Stimulated activated CD8-positive, alpha-beta memory T cell treated with anti-CD3 and anti-CD28 coated beads, Interleukin-4, amount 100 ng/mL, for 1 hour (primary cell): ENCODE measurements at places on chromosomes 7 and 10.

DNA sequence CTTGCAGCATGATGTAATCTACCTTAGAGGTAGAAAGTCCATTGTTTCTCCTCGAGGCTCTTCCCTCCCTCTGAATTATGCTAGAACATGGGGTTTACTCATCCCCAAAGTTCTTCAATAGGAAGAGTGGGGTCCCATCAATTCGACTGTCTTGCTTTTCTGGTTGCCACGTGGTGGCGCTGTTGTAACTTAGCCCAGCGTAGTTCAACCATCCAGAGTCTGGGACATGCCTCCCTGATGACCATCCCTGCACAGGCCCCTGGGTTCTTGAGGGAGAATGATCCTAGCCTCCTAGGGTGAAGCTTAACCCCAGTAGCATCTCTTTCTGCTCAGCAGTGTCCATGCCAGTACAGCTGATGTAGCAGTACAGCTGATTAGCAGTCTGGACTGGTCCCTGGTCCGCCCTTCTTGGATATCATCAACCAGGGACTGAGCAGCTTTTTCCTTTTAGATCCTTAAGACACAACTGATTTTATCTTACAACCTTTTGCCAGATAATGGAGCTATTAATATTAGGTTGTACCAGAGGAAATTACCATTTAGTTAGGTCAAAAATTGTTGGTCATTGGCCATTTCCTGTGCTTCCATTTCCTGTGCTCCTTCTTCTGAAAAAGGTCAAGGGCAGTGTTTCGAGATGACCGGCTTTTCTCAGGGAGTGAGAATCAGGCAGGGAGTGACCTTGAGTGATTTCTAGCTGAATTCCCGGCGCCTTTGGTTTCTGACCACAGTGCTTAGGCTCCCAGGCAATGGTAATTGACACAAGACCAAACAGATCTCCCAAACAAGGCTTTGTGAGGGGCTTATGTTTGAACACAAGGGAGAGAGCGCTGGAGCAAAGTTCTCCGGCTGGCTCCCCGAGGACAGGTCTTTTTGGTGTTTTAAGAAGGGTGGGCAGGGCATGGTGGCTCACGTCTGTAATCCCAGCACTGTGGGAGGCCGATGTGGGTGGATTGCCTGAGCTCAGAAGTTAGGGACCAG, 65.4 kb downstream of the TACC2 start:
- DNase-seq: no peak

- DNase-seq: no peak
Observed at GRCh38 chr10:31000071-31000782, 31.4 kb downstream of the ZNF438 start.

DNA sequence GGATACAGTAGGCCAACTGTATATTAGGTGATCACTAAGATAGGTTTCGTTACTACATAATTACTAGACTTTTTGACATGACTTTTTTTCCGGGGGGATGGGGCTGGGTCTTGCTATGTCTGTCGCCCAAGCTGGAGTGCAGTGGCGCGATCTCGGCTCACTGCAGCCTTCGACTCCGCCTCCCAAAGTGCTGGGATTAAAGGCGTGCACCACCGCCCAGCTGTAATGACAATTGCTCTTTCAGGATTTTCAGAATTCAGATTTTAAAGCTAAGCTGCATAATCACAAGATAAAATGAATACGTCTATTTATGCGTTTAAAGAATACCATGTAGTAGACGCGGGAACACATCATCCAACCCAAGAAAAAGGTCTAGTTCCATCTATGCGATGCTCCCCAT, 982 bp downstream of the IDI1 start:
- no peak for DNase-seq

- no peak for DNase-seq
Observed at GRCh38 chr7:110521357-110521911, 569.5 kb upstream of the LRRN3 start.

DNA sequence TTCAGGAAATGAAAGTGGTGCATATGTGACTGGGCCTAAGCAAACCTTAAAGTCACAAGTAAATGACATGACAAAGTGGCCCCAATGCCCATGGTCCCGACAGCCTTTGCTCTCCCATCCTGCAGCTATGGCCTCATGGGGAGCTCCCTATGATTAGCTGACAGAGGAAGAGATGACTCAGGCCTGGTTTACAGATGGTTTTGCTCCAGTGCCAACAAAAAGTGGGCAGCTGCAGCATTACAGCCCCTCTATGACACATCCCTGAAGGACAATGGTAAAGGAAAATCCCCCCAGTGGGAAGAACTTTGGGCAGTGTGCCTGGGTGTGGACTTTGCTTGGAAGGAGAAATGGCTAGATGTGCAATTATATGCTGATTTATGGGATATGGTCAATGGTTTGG, 105.1 kb upstream of the ADCY1 start:
- DNase-seq: no peak

- no peak for DNase-seq
Observed at GRCh38 chr10:17141504-17142229, 12.1 kb upstream of the CUBN start.

DNA sequence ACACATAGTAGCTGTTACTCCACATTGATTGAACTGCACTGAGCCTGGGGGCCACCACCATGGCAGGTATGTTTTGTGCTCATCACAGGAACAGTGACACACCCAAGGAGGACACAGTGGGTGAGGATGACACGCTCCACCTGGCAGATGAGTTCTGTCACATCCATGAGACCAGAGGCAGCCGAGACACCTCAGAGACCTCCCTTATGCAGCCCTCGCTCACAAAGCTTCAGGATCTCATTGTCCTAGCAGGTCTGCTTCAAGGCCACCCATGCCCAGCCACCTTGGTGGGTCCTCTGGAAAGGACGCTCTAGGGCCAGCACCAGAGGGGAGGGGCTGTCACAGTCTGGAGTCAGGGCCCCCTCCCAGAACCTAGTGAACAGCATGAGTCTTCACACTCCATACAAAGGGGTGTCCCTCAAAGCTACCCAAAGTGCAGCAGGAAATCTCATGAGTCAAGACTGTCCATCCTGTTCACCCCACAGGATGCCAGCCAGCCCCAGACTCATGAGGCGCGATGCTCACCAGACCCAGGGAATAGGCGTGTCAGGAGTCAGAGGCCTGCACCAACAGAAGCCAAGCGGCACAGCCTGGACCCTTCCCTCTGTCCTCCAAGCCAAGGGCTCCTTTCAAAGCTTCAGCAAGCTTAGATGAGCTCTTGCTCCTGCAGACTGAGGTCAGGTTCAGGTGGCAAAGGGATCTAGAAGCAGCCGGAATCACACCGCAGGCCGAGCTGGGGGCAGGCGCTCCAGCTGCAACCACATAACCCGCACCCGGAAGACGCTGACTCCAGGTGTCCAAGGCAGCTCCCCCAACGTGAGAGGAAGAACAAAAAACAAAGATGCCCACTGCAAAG, 9.6 kb downstream of the FAM53B start:
- no peak for DNase-seq

DNA sequence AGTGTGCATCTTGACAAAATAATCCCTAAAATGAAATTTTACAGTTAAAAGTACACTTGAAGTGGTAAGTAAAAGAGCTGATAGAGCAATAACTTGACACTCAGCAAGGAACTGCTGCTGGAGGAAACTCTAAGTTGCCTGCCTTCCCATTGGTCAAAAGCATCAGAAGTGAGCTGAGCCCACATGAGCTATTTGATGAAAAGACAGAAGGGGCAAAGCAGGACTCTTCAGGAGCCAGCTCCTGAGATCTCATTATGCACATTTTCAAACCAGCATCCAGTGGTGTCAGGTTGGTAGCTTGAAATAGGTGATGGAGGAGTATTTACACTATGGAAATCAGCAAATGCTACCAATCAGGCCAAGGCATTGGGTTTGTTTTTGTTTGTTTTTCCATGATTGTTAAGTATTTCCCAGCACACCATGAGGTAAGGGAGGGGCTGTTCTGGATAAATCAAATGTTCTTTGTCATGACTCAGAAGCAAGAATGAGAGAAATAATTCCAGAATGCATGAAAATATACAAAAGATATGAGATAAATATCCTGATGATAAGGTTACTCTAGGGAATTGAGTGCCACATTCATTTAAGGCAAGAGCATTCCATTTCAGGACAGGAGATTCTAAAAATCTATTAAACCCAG, 316.6 kb downstream of the SNX13 start:
- no peak for DNase-seq

GRCh38 chr10:30233186-30233959, 115.7 kb downstream of the MTPAP start:
- DNase-seq: no peak

GRCh38 chr10:116848032-116848943, 1.0 kb upstream of the ENO4 start:
- DNase-seq: no peak

DNA sequence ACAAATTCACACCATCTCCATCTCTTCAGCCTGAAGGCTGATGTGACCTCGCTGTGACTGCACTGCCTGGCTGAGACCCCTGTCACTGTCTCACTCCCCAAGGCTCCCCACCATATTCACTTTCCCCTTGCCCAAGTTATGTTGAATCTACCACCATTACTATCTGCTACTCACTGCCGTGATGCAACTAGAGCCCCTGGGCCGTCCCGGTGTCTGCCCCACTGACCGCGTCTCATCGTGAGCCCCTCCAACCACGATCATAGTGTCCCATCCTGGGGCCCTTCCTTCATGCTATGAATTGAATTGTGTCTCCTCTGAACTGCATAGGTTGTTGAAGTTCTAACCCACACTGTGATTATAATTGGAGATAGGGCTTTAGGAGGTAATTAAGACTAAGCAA, 71.9 kb upstream of the CHST15 start:
- no peak for DNase-seq

- no peak for DNase-seq
Observed at GRCh38 chr10:122130474-122131110, 140.5 kb upstream of the BTBD16 start.

DNA sequence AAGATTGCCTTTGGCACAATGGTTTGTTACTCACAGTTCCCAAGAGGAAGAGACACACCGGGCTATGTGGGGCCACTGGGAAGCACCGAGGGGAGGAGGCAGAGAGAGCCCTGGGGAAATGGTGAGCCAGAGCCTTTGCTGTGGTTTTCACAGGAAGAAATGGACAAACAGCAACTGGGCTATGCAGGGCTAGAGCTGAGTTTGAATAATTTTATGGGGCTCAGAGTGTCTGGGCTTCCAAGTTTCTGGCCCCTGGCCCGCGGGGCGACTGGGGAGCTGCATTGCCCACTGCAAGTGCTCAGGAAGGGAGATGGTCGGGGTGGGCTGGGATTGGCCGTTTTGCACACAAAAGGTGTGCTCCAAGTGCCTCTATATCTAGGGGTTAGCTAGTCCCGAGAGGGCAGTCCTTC, 92.6 kb downstream of the CHST15 start:
- DNase-seq: no peak

GRCh38 chr7:85150624-85151023, 36.2 kb downstream of the SEMA3D start:
- DNase-seq: no peak

DNA sequence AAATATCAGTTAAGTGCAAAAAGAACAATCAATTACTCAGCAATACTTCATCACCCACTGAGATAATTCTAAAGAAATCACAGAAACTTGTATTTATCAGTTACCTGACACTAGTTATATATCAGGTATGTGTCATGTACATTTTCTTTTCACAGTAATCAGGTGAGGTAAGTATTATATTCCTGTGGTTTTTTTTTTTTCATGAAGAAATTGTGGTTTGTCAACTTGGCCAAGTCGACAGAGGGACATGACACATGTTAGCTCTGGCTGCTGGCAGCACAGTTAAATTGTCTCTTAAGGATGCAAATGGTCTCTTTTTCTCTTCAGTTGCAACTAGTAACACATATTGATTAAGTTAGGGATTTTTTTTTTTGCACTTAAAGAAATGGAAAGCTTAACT, 13.7 kb upstream of the GPR141 start:
- no peak for DNase-seq

- DNase-seq: no peak
Observed at GRCh38 chr10:15588635-15589508, 130.8 kb downstream of the ITGA8 start.

- no peak for DNase-seq
Observed at GRCh38 chr7:46363688-46364087, 442.6 kb upstream of the IGFBP3 start.

- DNase-seq: no peak
Observed at GRCh38 chr10:57262892-57263291, 901.8 kb upstream of the ZWINT start.

DNA sequence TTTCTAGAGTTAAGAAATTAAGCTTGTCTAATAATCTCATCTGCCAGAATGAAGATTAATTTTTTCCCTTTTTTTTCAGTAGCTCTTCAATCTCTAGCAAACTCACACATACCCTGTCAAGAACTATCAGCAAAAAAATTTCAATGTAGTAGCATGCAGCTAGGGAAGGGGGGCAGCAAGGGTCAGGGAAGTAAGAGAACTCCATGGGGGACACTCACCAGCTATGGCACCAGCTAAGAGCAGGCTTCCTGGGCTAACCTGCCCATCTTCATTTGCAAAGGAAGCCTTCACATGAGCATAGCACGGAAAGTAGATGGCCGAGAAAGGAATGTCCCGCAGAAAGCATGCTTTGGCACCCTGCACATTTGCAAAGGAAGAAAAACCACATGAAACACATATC, 190.4 kb downstream of the SLC25A13 start:
- DNase-seq: no peak

- no peak for DNase-seq
Observed at GRCh38 chr10:75403939-75404814, 2.6 kb upstream of the ZNF503 start.

DNA sequence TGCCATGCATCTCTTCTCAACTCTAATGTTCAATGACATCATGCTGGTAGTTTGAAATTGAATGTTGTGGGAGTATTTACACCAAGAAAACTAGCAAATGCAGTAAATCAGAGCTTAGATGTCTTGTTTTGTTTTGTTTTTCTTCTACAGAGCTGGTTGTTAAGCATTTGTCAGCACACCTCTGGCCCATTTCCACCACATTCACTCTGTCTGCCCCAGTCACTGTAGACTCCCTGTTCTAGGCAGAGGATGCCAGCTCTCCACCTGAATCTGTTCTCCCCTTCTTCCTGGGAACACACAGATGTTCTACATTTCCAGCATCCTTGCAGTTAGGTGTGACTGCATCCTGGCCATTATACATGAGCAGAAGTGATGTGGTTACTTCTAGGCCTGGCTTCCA, 4.1 kb upstream of the ARHGAP22 start:
- DNase-seq: no peak

GRCh38 chr7:141915565-141915964, 634 bp upstream of the OR9A4 start:
- no peak for DNase-seq

GRCh38 chr7:159026271-159027055, 118.2 kb downstream of the VIPR2 start:
- DNase-seq: no peak

GRCh38 chr7:30918676-30919075, 7.0 kb downstream of the AQP1 start:
- DNase-seq: no peak

- DNase-seq: no peak
Observed at GRCh38 chr10:111275091-111275490, 198.3 kb downstream of the ADRA2A start.

- DNase-seq: no peak
Observed at GRCh38 chr7:106190589-106191330, 78.6 kb upstream of the SYPL1 start.

GRCh38 chr10:72782649-72783330, 90.8 kb downstream of the MCU start:
- no peak for DNase-seq

- no peak for DNase-seq
Observed at GRCh38 chr7:94431176-94431575, 36.5 kb downstream of the COL1A2 start.

GRCh38 chr10:24952143-24952706, at the start of gene PRTFDC1:
PRTFDC1 (minus strand) TSS chr10:24952606; CDS start chr10:24952575, 31 bp downstream.
- no peak for DNase-seq
